ENCODE measurements at places on chromosomes 2 and 18.

- DNase-seq: no peak
Observed at GRCh38 chr2:219418155-219419011, at the start of gene DES. Gene DES, plus strand, starts transcription at chr2:219418377. Its CDS starts 86 bp downstream, at chr2:219418463.

DNA sequence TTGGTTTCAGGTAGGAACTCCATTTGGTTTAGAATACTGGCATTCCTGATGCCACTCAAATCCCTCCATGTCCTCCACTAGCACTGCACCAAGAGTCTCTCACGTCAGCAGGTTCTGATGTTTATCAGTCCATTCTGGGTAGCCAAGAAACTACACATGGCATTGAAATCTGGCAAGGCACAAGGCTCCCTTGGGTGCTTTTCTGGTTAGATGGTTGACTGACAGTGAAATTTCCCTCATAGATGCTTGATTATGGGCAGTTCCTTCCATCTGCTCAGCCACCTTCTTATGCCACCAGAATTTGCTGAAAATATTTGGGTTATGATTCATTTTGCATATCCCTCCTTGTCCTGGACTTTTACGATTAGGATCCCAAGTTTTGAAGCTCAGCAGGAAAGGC lies 32.6 kb downstream of the EDAR start:
- no peak for DNase-seq

- no peak for DNase-seq
Observed at GRCh38 chr2:30404319-30405259, 42.5 kb upstream of the LCLAT1 start.

DNA sequence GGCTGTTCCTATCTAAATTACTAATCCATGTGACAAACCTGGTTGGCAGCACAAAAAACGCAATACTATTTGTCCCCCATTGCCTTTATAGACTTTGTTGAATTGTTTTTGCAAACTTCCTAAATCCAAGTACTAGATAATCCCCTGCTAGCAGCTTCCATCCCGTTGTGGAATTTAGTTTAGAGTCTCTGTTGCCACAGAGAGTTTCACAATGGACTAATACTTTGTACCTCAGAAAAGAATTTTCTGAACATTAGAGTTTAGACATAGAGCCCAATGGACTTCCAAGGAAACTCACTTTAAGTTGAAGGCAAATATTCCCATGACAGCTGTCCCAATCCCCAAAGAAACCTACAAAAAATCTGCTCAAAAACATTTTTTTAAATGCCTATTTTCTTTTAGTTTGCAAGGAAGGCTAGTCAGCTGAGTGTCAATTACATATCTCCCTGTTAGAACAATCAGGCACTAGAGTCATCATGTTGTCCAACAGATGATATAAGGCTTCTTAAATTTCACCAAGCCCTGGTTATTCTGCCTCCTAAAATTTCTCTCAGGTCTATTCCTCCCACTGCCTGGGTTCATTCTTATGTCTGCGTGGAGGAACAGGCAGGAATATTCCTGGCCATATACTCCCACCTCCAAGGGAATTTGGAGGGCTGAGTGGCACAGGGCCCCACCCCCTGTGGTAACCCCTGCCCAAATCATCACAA lies 27.2 kb downstream of the RNF152 start:
- DNase-seq: peak; percentile 16

GRCh38 chr2:150474326-150475074 lies 13.0 kb downstream of the RND3 start:
- no peak for DNase-seq

GRCh38 chr2:168119515-168120141 lies 127.8 kb downstream of the STK39 start:
- DNase-seq: no peak

DNA sequence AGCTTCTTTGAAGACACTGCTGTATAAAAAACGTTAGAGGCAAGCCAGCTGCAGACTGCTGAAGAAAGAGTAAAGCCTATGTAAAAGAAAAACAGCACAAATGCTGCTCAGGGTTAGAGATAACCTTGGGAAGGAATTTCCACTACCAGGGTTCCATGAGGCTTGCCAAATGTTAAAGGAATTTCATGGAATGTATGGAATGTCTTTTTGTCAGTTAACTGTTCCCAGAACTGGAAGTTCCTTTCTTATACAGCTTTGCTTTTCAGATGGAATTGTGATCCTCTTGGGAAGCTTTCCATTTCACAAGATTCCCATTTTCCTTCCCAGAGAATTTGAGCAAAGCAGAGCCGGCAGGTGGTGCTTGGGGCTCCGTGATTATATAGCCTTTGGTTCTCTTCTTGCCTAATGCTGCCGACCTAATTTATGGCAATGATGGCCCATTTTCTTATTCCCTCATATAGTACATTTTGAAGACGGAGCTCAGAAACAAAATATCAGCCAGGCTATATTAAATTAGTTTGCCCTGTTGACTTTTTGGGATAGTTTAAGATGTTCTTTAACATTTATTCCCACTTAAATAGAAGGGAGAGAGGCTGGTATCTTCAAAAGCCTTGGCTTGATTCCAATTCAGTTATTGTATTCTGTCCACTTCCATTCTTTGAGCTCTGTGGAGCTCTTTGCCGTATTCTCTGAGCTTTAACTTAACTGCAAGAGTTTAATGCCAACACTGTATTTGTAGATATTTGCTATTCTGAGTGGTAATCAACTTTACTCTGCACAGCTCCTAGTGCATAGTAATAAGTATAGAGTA lies 162.3 kb downstream of the PHLPP1 start:
- DNase-seq: peak; percentile 72

DNA sequence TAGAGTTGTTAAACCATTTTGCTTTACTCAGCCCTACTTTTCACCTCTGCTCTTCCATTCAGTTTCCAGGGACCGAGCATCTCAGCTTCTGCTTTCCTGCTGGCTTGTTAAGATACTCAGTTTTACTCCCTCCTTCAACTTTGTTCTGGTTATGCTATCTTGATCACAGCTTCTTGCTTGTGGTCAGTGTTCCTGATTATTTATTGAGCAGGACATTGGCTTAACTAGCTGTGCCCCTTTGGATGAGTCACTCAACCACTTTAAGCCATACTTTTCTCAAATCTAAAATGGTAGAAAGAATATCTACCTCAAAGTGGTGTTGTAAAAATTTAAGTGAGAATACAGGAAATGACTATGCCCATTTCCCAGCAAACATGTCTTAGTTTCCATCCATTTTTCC lies 124.0 kb downstream of the KYNU start:
- no peak for DNase-seq

GRCh38 chr18:8989017-8989416 lies 113.5 kb upstream of the NDUFV2 start:
- no peak for DNase-seq

DNA sequence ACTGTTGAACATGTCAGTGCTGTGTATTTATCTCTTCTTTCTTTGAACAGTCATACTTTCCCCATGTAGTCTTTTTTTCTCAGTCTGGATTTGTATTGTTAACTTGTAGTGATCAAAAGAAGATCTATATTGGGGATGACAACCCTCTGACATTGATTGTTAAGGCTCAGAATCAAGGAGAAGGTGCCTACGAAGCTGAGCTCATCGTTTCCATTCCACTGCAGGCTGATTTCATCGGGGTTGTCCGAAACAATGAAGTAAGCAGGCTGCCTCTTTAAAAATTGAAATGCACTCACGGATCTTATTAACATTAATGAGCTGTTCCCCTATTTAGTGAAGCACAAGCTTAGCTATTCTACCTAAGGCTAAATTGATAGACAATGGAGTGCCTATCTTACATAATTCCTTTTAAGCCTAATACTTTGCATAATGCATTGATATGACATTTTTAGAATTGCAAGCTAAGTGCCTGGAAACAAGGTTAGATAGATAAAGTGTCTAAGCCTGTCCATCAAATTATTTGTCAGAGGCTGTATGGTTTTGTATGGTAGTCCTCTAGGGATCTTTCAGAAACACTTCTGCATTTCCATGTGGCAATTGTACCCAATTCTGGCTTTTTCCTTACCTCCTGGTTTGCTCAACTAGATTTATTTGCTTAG lies 29.3 kb upstream of the FAM171B start:
- no peak for DNase-seq

GRCh38 chr2:149363958-149364357 lies 33.6 kb downstream of the LYPD6 start:
- DNase-seq: peak; percentile 45

GRCh38 chr2:168087401-168087800 lies 160.0 kb downstream of the STK39 start:
- DNase-seq: no peak

GRCh38 chr2:7007846-7008741 lies 90.9 kb downstream of the RNF144A start:
- DNase-seq: no peak

GRCh38 chr2:239457586-239458445 lies 57.0 kb upstream of the HDAC4 start:
- DNase-seq: no peak

DNA sequence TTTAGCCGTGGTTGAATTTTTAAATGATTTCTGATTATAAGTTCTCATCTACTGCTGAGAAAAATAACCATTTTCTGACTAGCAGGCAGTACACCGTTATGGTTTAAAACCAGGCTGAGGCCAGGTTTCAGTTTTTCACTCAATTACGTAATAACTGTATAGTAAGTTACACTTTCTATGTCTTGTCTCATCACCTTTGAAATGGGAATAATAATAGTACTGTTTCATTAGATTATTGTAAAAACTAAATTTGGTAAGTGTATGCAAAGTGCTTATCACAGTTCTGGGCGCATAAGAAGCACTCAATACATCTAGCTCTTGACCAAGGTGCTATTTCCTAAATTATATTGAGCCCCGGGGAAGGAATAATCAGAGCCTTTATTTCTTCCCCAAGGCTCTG lies 76.8 kb downstream of the LIMS1 start:
- no peak for DNase-seq

DNA sequence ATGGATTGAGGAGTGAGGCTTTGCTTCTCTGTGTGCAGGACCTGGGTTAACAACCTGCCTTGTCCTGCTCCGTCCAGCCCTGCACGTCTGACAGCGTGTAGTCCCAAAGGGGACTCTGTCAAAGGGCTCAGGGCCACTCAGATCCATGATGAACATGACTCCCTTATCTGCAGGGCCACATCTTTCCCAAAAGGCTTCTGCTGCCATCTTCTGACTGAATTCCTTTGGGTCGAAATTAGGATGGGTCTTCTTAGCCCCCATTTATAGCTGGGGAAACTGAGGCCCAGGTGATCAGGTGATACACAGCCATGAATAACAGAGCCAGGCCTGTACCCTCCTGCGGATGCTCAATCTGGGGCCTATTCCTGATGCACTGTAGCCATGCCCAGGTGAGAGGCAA lies 109.2 kb downstream of the CELF4 start:
- DNase-seq: no peak

GRCh38 chr18:50748243-50749229 lies 71.3 kb downstream of the MRO start:
- no peak for DNase-seq

DNA sequence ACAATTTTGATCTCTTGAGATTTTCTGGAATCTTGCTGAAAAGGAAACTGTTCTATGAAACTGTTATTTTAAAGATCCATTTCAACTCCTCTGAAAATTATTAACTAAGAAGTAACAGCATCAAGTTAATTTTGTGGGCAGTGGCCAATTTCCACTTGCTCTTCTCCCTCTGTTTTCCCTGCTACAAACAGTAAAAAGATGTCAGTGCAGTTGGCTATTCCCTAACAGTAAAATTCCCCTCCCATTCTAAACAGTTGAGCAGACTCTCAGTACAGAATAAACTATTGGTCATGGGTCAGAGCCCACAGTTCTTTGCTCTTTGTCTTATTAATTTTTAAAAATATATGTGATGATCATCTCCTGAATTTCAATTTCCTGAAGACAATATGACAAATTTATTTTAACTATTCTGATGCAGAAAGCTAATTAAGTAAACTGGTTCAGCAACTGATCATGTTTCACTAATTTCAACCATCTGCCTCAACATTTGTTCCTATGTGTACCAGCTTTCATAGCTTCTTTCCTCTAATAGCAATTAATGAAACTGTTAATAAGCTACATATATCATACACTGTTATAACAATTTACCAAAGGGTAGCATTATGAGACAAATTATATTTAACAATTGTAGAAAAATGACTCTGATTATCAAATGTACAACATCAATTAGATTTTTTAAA lies 41.1 kb upstream of the GALNT5 start:
- DNase-seq: no peak

GRCh38 chr2:218282173-218282991 lies 9.9 kb downstream of the TMBIM1 start:
- DNase-seq: no peak

- DNase-seq: no peak
Observed at GRCh38 chr2:10721396-10722251, at the start of gene ATP6V1C2. Gene ATP6V1C2, plus strand, starts transcription at chr2:10721630. Its CDS starts 1,220 bp downstream, at chr2:10722850.

DNA sequence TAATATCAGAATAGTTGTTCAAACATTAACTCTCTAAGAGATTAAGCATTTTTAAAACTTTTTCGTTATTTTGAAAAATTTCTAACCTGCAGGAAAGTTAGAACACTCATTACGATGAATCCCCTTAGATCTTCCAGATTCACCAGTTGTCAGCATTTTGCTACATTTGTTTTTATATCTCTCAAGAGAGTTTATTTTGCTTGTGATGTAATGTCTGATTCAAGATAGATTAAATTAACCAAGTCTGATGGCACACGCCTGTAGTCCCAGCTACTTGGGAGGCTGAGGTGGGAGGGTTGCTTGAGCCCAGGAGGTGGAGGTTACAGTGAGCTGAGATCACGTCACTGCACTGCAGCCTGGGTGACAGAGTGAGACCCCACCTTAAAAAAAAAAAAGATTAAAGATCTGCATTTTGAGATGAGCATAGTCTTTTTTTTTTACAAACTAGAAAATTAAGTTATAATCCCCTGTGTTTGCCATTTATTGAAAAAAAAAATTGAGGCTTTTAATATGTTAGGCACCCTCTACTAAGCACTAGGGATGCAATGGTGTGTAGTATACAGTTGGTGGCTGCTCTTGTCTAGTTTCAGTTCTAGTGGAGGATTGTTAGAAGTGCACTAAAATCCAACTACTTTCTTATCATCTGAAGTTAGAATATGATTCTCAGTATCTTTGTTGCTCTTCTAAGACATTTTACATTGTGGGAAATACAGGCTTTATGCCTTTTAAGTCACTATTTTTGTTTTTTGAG lies 20.9 kb downstream of the RAB10 start:
- DNase-seq: no peak

DNA sequence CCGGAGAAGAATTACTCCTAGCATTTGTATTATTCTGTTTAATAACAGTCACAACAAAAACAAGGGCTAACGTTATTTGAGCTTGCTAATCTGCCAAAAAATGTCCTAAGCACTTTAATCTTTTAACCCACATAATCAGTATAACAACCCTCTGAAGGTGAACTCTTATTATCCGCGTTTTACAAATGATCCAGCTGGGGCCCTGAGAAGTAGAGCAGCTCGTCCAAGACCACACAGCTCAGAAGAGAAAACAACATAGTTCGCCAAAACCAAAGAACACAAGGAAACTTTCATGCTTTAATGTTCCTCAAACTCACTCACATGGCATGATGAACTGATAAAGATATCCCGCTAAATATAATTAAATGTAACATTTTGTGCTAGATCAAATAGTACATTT lies 159.7 kb upstream of the ZNF236 start:
- DNase-seq: no peak

- peak; percentile 90 for DNase-seq
Observed at GRCh38 chr2:73856214-73856613, 27.5 kb downstream of the STAMBP start.

- DNase-seq: no peak
Observed at GRCh38 chr2:221675201-221675908, 103.3 kb upstream of the EPHA4 start.

- DNase-seq: no peak
Observed at GRCh38 chr2:195320413-195320973, 336.5 kb upstream of the SLC39A10 start.

GRCh38 chr2:217986256-217986961 lies 16.4 kb downstream of the TNS1 start:
- no peak for DNase-seq
